ENCODE measurements at places on chromosomes 6 and 20. TPM values are rescaled to one million over a fixed set of nuclear protein-coding genes. Genes with fewer than 3 reads are reported as not detected.

- H3K4me1 ChIP-seq = no peaks in the 10 kb centered on the region
- H3K27ac ChIP-seq = no peak overlapping the region
- H3K4me3 ChIP-seq = no peak overlapping the region
- H3K27me3 ChIP-seq = no peaks in the 10 kb centered on the region
- no peak for DNase-seq
- no peaks in the 10 kb centered on the region for H3K36me3 ChIP-seq
These were observed 310.4 kb downstream of the CDH4 start for GRCh38 chr20:61562491-61562890.

DNA sequence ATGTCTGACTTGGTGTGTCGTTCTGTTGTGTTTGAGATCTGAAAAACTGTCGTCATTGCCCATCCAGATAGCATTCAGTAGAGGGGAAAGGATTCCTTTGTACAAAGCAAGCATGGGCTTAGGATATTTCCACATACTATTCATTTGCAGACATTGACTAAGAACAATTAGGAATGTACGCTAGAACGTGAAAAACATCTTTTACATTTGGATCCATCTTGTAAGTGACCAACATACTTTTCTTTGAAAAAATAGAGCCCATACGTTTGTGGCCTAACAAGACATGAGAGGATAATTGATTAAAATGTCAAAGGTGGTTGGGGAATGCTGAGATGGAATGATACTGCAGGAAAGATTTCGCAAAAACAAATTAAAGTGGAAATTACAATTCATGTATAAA is 225.8 kb upstream of the QKI start:
- H3K4me3 ChIP-seq = no peak overlapping the region
- no peak overlapping the region for H3K27ac ChIP-seq
- no peak for DNase-seq
- no peaks in the 10 kb centered on the region for H3K27me3 ChIP-seq

- no peaks in the 10 kb centered on the region for H3K4me1 ChIP-seq
- peaks cover 21% of the 10 kb centered on the region for H3K27me3 ChIP-seq
- DNase-seq = no peak
- no peak overlapping the region for H3K4me3 ChIP-seq
These were observed 146.5 kb downstream of the SYCP2 start for GRCh38 chr20:59786801-59787537.

- H3K4me3 ChIP-seq = no peak overlapping the region
- DNase-seq = no peak
- no peaks in the 10 kb centered on the region for H3K4me1 ChIP-seq
- H3K27ac ChIP-seq = no peak overlapping the region
These were observed 302.2 kb upstream of the EPHA7 start for GRCh38 chr6:93721386-93722048.

- H3K36me3 ChIP-seq = peaks cover 16% of the 10 kb centered on the region
- H3K4me1 ChIP-seq = no peaks in the 10 kb centered on the region
- H3K27me3 ChIP-seq = no peaks in the 10 kb centered on the region
These were observed 21.0 kb downstream of the RMND1 start for GRCh38 chr6:151430886-151431285.

DNA sequence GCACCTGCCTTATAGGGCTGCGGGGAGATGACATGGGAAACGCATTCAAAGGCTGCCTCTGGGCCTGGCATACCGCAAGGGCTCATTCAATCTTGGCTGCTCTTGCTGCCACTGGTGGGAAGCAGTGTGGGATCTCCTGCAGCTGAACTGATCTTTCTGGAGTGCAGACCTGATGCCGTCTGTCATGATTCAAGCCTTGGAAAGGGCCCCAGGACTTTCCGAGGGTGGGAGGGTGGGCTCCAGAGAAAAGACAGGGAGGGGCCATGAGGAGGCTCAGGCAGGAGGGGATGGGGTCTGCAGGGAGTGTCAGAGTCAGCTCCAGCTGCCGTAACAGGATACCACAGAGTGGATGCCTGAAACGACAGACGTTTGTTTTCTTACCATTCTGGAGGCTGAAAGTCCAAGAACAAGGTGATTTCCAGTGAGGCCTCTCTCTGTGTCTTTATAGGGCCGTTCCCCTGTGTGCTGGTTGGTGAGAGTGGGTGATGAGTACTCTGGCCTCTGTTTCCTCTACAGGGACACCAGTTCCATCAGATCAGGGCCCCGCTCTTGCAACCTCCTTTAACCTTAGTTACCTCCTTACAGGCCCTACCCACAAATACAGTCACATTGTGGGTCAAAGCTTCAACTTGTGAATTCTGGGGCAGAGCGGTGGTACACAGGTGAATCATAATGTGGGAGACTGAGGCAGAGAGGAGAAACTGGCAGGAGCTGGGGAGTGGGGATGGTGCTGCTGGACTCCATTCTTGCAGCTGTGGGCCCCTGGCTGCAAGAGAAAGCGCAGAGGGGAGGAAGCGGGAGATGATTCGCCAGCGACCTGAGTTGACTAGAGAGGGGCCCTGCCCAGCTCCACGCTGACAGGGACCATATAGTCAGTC is 148.4 kb downstream of the SYCP2 start:
- H3K4me3 ChIP-seq = no peak overlapping the region
- no peak for DNase-seq
- peaks cover 16% of the 10 kb centered on the region for H3K27me3 ChIP-seq
- no peaks in the 10 kb centered on the region for H3K36me3 ChIP-seq
- no peaks in the 10 kb centered on the region for H3K4me1 ChIP-seq
- H3K27ac ChIP-seq = no peak overlapping the region

DNA sequence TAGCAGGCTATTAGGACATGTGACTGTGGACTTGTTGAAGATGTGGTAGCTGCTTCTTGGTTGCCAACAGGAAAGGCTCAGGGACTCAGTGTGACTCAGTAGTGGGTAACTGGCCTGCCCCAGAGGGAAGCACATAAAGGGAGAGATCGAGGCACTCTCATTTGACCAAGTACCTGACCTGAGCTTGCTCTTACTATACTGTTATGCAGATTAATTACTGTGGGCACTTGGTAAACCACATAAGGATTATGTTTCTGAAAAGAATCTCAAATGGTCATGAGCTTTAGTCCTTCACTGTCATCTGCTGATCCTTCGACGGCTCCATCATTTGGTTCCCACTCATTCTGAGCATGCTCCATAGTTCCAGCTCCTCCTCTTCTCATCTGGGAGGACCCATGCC is 48.2 kb upstream of the RPL7L1 start:
- H3K36me3 ChIP-seq = peaks cover 8% of the 10 kb centered on the region
- H3K27me3 ChIP-seq = no peaks in the 10 kb centered on the region
- H3K4me3 ChIP-seq = no peak overlapping the region
- DNase-seq = no peak
- H3K4me1 ChIP-seq = no peaks in the 10 kb centered on the region

The APOM gene
- 2.2 TPM for total RNA-seq

DNA sequence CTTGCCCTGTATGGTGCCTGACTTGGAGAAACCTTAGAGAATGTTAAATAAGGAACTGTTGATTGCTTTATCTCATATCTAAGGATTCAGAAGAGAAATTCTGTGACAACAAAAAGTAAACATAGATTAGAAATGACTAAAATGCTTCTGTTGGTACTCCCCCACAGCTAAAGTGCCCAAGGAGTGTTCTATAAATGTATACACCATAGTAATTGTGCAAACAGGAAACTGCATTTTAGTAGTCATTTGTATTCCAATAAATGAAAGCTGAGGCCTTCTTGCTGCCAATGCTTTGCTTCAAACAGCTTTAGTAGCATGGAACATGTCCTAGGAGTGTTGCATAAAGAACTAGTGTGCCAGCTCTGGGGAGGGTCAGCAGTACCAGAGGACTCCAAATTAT is 343.7 kb upstream of the IRAK1BP1 start:
- H3K36me3 ChIP-seq = no peaks in the 10 kb centered on the region
- no peak overlapping the region for H3K4me3 ChIP-seq
- H3K27me3 ChIP-seq = no peaks in the 10 kb centered on the region
- no peak overlapping the region for H3K27ac ChIP-seq
- H3K4me1 ChIP-seq = no peaks in the 10 kb centered on the region

DNA sequence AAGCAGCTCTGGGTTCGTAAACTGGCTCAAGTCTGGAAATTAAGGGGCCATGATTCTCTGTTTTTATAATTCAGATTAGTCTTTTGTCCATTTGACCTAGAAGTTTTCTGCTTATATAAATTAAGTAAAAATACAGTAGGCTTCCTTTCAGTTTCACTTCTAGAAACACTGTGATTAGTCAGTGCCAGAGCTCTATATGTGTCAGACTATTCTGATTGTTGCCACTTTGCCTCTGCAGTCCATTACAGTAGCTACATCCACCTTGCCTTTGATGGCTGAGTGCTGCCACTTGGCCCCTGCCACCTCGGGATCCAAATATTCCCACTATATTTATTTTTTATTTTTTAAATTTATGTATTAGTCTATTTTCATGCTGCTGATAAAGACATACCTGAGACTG is 7.9 kb downstream of the ZC2HC1B start:
- no peaks in the 10 kb centered on the region for H3K27me3 ChIP-seq
- H3K36me3 ChIP-seq = no peaks in the 10 kb centered on the region
- DNase-seq = no peak
- H3K27ac ChIP-seq = no peak overlapping the region
- no peak overlapping the region for H3K4me3 ChIP-seq

- no peak overlapping the region for H3K4me3 ChIP-seq
- H3K36me3 ChIP-seq = no peaks in the 10 kb centered on the region
- H3K4me1 ChIP-seq = no peaks in the 10 kb centered on the region
- peaks cover 24% of the 10 kb centered on the region for H3K27me3 ChIP-seq
- H3K27ac ChIP-seq = no peak overlapping the region
- no peak for DNase-seq
These were observed 426.5 kb upstream of the RNF217 start for GRCh38 chr6:124535746-124536145.

The DUSP15 gene
- total RNA-seq = not detected

The DACT2 gene
- total RNA-seq = not detected

The HSPA1A gene
- total RNA-seq = 5.0 TPM

DNA sequence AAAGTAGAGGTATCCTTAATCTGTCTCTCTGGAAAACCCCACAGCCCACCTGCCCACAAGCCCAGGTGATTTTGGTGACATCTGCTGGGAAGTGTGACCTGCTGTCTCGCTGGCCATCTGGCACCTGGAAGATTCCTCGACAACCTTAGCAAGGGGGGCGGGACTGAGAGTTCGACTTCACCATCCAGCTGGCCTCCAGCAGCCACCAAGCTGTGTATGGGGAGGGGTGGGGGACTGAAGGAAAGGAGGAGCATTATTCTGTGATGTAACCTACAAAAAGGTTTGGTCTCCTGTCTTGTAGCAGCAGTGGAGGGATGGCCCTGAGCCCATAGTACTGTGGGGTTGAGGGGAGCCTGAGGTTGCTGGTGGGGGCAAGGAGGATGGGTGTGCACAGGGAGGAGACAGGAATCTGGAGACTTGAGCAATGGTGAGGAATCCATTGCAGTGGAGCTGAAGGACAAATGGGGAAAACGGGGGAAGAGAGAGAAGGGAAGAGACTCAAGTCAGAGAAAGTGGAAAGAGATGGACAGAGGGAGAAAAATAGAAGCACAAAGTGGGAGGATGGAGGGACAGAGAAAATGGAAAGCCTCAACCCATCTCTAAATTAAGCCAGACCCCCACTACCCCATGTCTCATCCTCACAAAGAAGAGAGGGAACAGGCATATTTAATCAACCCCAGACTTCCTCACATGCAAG is 4.0 kb downstream of the LY6G6F start:
- no peak for DNase-seq
- no peak overlapping the region for H3K27ac ChIP-seq
- peaks cover 13% of the 10 kb centered on the region for H3K4me1 ChIP-seq
- no peaks in the 10 kb centered on the region for H3K36me3 ChIP-seq
- H3K27me3 ChIP-seq = no peaks in the 10 kb centered on the region

DNA sequence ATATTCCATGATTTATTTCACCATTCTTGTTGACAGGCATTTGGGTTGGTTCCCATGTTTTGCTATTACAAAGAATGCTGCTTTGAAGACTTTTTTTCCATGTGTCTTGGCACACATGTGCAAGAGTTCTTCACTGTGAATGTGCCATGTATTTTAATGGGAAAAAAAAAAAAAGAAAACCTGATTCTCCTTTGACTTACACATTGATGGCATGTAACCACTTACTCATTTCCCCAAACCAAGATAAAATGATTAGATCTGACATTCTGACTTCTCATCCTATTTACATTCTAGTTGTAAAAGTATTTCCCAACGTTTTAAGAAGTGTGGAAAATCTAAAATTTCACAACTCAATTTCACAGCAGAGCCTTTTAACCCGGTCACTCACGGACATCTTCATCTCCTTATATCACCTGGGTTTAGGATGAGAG is 4.4 kb downstream of the CAP2 start:
- H3K4me1 ChIP-seq = peaks cover 13% of the 10 kb centered on the region
- no peaks in the 10 kb centered on the region for H3K27me3 ChIP-seq
- DNase-seq = no peak
- no peaks in the 10 kb centered on the region for H3K36me3 ChIP-seq

DNA sequence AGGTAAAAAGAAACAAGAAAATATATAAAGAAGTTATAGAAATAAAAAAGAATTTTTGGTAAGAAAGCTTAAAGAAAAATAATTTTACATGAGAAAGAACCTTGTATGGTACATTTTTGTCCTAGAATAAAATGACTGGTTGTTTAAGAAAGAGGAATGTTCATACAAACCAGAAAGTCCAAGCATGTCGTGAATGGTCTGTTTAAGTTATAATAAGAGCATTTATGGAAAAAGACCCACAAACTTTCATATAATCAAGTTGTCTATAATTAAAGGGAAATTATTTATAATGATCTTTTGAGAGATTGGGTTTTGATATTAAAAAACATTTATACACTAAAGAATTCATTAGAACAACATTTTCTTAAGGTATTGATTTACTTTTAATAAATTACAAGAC is 27.8 kb upstream of the FAM110A start:
- H3K27me3 ChIP-seq = no peaks in the 10 kb centered on the region
- no peak overlapping the region for H3K27ac ChIP-seq
- no peaks in the 10 kb centered on the region for H3K4me1 ChIP-seq
- no peak overlapping the region for H3K4me3 ChIP-seq
- H3K36me3 ChIP-seq = no peaks in the 10 kb centered on the region

The IRF4 gene
- total RNA-seq = 1.2 TPM

DNA sequence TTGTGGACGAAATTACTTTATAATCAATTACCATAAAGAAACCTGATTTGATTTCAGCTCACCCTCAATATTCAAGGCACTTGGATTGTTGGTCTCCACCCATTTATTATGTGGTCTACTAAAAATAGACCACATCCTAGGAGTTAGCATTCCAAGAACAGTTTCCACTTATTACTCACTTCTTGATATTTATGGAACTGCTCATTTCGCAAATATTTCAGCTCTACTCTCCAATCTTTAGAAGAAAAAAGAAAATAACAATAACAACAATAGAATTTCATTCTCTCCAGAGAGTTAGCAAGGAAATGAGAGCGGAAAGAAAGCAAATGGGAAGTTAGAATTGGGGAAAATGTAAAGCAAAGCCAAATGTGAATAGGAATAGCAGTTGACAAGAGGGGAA is 26.2 kb upstream of the HDAC2 start:
- no peak overlapping the region for H3K4me3 ChIP-seq
- peaks cover 37% of the 10 kb centered on the region for H3K4me1 ChIP-seq
- H3K27me3 ChIP-seq = no peaks in the 10 kb centered on the region
- peak overlapping the region; percentile 50 for H3K27ac ChIP-seq
- DNase-seq = peak; percentile 57

The HSPA1L gene
- total RNA-seq = 0.12 TPM

The RIN2 gene
- total RNA-seq = 1.5 TPM

GRCh38 chr6:21914121-21914973 is 320.8 kb downstream of the SOX4 start:
- DNase-seq = no peak
- no peak overlapping the region for H3K4me3 ChIP-seq
- no peaks in the 10 kb centered on the region for H3K4me1 ChIP-seq
- no peak overlapping the region for H3K27ac ChIP-seq
- H3K27me3 ChIP-seq = no peaks in the 10 kb centered on the region

All from HCT116 (cell line).